ENCODE measurements at places on chromosomes 2 and 18.

GRCh38 chr2:231683292-231684235 lies 24.8 kb upstream of the PTMA start:
- no peak for DNase-seq

DNA sequence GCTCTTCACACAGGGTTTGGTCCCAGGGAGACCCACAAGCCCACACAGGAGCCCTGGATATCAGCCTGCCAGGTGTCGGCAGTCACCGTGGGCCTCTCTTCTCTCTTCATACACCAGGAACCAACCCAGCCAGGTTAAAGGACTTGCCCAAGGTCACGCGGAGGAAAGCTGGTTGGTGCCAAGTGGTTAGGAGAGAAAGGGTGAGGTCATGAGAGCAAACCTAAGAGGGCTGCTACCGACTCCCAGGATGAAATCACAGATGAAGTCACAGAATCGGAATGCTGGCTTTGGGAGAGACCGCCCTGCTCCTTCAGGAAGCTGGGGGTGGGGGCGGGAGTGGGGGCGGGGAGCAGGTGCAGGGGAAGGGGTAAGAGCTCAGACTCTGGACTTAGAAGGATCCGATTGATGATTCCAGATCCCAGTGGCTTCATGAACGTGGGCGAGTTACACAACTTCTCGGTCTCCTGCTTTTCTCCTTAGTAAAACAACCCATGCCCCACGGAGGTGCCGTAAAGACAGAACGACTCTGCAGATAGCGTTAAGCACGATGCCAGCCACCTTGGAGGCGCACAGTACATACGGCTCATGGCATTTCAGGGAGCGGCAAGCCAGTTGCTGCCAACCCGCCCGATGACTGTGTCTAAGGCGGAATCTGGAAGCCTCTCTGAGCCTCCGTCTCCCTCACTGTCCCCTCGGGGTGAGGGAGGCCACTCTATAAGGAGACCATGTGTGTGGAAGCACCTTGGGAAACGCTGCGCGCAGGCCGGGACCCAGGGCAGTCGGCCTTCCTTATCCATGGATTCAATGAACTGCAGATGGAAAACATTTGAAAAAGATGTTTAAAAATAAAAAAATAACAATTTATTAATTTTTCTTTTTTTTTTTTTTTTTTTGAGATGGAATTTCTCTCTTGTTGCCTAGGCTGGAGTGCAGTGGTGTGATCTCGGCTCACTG lies 23.0 kb upstream of the TAF1B start:
- no peak for DNase-seq

DNA sequence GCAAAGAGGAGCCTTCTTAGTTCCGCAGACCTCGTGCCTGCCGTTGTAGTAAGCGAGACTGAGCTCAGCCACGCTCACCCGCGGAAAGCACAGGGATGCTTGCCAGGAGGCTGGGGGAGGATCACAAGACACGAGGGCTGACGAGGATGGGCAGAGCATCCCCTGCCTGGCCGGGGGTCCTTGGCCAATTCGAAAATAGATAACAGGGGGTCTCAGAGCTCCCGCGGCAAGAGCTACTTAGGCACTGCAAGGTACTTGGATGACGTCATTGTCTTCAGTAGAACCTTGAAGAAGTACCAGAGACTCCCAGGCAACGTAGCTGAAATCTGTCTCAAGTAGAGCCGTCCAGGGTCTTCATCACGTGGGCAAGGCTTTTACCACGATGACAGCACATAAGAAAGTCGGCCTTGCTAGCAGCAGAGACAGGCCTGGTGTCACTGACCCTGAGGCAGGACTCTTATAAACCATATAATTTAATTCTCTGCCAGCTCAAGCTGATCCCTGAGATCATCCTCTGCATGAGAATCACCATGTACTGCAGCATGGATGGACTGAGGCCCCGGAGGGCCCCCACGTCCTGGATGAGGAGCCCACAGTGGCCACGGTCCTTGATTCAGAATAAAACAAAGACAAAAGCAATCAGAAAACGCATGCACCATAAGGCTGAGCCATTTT lies 81.9 kb downstream of the TMEM18 start:
- DNase-seq: no peak

- no peak for DNase-seq
These were observed 139.2 kb upstream of the XPO1 start for GRCh38 chr2:61677306-61677705.

DNA sequence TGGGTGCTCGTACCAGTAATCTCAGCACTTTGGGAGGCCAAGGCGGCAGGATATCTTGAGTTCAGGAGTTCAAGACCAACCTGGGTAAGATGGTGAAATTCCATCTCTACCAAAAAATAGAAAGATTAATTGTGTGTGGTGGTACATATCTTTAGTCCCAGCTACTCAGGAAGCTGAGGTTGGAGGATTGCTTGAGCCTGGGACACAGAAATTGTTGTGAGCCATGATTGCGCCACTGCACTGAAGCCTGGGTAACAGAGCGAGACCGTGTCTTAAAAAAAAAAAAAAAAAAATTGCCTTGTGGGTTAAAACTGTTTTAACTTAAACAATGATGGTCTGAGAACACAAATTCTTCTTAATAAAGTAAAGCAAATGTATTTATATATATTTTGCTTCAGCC lies 49.6 kb downstream of the ATP9B start:
- no peak for DNase-seq

GRCh38 chr18:8359481-8359880 lies 249.8 kb upstream of the RAB12 start:
- DNase-seq: no peak

Measured in activated CD4-positive, alpha-beta T cell treated with anti-CD3 and anti-CD28 coated beads for 1 hour (primary cell).